Natural killer cell (primary cell): ENCODE measurements at places on chromosomes 5 and 9. TPM values are rescaled to one million over a fixed set of nuclear protein-coding genes. Genes with fewer than 3 reads are reported as not detected.

PDLIM4 gene
- not detected for total RNA-seq

ENG gene
- 12.3 TPM for total RNA-seq

CTNND2 gene
- total RNA-seq, result not detected

- no peak overlapping the region for H3K27ac ChIP-seq
- H3K4me1 ChIP-seq, result peaks cover 31% of the 10 kb centered on the region
- DNase-seq, result no peak
- H3K36me3 ChIP-seq, result peaks cover 78% of the 10 kb centered on the region
- no peak overlapping the region for H3K4me3 ChIP-seq
Measured at GRCh38 chr9:113594484-113595299, 131.2 kb downstream of the RGS3 start.

DNA sequence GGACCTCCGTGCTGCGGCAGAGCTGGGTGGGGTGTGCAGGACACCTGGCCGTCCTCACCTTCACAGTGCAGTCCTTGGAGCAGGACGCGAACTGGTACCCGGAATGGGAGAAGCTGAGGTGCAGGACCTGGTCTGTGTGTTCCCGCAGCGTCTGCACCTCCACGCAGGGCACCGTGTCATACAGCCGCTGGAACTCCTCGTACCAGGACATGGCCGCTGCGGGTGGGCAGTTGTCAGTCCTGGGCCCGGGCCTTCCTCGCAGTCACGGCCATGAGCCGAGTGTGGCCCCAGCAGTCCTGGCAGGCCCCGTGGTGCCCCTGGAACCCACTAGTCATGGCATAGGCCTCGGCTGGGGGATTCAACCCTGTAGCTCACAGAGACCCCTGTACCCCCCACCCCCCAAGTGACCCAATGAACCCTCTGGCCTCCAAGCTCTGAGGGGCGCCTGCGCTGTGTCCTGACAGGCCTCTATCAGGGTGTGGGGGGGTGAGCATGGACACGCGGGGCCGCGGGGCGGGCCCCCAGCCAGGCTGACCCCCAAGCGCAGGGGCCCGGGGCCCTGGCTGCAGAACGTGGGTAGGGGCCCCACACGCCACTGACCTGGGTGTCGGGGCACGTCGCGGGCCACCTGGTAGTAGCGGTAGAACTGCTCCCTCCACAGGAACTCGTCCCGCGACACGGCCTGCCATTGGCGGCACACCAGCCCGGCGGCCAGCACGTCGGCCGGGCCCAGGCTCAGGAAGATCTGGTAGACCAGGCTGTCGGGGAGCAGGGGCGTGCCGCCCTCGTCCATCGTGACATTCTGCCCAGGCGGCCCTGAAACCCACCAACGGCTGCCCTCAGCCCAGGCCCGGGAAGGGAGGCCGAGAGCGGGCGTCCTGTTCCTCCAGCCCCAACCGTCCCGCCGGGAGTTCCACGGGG lies 987 bp downstream of the FBXW5 start:
- peaks cover 39% of the 10 kb centered on the region for H3K36me3 ChIP-seq
- peaks cover 47% of the 10 kb centered on the region for H3K4me1 ChIP-seq
- peak; percentile 59 for DNase-seq

DNA sequence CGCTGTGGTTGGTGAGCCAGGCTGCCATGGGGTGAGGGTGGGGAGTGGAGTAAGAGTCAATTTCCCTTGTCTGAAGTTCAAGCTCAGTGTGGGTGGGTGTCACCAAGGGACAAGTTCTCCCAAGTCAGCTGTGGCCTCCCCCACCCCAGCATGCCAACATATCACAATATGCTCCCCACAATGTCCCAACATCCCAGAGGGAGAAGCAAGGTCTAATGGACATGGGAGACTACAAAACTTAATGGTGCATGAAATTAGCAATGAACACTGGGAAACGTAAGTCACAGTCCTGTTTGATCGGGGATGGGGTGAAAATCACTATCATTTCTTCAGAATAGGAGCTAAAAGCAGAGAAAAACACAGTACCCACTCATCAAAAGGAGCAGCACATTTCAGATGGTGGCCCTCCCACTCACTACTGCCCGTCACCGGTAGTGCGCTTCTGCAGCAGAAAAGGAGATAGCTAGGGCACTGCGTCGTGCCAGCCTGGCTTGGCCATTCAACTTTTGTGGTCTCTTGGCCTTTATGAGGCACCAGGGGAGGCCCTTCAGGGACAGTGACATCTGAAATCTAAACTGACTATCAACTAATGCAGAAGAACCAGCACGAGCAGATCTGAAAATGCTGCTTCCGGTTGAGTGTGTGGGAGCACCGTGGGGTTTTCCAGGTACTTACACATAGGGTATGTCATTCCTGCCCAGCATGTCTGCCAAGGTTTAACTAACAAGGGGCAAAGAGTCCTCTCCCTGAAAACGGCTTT lies 20.5 kb upstream of the NDFIP1 start:
- H3K36me3 ChIP-seq, result no peaks in the 10 kb centered on the region
- H3K4me1 ChIP-seq, result no peaks in the 10 kb centered on the region
- H3K4me3 ChIP-seq, result no peak overlapping the region
- DNase-seq, result no peak
- H3K27ac ChIP-seq, result no peak overlapping the region
